Stimulated activated CD4-positive, alpha-beta T cell treated with anti-CD3 and anti-CD28 coated beads, Interleukin-1b, Interleukin-23, amount 100 ng/mL, for 48 hours (primary cell): ENCODE measurements at places on chromosomes 7 and 10.

DNA sequence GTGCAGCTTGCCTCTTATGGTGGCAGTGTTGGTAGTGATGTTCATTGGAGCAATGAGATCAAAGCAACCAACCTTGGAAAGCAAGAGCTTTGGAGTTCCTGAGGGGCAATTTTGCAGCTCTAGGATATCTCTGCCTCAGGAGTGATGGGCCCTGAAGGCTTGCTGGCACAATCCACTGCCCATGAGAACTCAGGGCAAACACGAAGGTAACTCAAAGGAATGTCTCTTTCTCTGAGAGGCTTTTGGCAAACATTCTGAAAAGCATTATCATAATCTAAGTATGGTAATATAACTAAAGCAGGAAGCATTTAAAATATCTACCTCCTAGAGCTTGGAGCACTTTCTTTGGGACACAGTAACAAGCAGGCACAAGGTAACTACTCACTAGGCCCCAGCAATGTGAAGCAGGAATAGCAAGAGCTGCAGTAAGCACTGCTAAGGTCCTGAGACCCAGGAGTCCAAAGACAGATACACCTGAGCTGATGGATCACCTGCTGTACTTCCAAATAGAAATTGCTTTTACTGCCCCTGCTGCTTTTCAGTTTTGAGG, 103.1 kb downstream of the NRF1 start:
- DNase-seq, result no peak

DNA sequence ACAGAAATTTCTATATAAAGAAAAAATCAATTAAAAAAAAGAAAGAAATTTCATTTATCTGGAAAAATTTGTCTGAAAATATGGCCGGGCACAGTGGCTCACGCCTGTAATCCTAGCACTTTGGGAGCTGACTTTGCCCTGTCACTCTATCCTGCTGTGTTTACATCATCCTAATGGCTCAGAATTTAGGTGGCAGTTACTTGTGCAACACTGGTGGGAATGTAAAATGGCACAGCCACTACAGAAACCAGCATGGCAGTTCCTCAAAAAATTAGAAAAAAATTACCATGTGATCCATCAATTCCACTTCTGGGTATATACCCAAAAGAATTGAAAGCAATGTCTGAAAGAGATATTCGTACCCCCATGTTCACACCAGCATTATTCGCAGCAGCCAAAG, 405.2 kb upstream of the AUTS2 start:
- no peak for DNase-seq

- DNase-seq, result no peak
Observed at GRCh38 chr7:37344886-37345579, 103.6 kb downstream of the ELMO1 start.

- no peak for DNase-seq
Observed at GRCh38 chr10:33241351-33241750, 93.1 kb downstream of the NRP1 start.

DNA sequence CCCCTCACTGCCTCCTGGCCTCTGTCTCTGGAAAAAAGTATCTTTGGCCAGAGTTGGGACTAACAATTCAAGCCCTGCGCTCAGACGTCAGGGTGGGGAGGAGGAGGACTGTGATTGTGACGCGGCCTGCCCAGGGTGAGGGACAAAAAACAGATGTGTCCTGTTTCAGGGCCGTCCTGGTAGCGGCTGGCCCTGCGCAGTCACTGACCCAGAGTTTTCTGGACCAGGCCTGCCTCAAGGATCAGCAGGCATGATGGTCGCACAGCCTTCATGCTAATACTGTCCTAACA, 110.1 kb downstream of the CYTH3 start:
- no peak for DNase-seq

DNA sequence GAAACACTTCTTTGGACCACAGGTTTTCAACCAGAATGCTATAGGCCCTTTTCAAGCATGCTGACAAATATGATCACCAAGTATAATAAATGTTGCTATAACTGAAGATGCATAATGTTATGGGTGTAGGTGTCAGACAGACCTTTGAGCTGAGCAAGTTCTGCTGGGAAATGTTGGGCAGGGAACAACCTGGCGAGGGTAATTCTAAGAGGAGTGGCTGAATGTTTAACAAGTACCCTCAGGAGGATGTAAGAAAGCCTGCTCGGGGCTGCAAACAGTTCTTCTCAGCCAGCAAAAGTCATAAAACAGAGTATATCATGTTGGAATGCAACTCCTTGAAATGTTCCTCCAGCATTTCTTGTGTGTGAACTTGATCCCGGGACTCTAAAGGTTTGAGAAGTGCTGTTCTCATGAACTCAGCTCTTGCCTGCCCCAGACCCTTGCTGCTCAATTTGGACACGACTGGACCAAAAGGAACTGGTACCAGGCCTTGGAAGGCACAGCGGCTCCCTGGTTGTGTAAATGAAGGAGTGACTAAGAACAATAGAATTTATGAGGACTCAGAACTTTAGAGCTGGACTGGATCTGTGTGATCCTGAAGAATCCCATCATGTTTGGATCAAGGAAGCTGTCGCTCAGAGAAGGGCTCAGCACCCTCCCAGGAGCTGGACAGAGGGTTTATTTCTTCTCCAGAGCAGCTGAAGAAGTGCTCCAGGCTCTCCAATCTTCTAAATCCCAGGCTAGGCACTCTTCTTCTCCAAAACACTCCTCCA, 143.2 kb upstream of the ANK3 start:
- no peak for DNase-seq

- DNase-seq, result no peak
Observed at GRCh38 chr10:10130686-10131085, 887.0 kb upstream of the CELF2 start.

- DNase-seq, result no peak
Observed at GRCh38 chr7:55374213-55374612, 9.1 kb downstream of the LANCL2 start.

DNA sequence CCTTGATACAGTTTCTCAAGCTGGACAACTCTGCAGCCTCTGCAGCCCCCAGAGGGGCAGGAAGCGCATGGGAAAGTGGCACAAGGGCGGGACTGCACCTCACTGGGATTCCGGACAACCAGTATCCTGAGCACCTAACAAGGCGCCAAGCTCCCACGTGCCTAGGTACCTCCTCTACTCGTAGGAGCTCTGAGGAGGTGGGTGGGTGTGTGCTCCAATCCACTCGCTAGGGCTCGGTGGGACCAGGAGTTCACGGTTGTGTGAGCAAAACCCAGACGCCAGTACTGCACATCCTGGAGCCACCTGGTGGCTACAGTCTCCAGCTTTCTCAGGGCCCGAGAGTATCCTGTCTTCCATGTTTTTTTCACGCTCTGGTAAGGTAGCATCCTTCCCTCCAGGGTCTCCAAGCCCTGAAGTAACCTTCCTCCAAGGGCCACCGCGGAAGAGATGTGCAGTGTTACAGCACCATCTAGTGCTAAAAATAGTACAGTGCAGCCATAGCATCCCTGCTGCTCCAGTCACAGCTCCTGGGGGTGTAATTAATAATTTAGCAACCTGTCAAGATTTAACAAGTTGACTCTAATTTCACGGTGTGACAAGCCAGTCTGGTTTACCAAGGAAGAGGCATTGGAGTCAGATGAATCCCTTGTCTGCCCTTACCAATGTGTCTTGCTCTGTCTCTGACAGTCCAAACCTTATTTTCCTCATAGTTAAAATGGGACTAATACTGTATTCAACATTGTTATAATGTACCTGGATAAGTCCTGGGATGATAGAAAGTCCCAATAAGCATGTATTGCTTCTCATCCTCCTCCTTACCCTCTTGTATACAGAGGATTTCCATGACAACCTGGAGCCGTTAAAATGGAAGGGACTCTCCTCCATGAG, 70.4 kb downstream of the HERPUD2 start:
- peak; percentile 21 for DNase-seq

- DNase-seq, result peak; percentile 27
Observed at GRCh38 chr10:24382596-24382978, 173.6 kb downstream of the KIAA1217 start.

DNA sequence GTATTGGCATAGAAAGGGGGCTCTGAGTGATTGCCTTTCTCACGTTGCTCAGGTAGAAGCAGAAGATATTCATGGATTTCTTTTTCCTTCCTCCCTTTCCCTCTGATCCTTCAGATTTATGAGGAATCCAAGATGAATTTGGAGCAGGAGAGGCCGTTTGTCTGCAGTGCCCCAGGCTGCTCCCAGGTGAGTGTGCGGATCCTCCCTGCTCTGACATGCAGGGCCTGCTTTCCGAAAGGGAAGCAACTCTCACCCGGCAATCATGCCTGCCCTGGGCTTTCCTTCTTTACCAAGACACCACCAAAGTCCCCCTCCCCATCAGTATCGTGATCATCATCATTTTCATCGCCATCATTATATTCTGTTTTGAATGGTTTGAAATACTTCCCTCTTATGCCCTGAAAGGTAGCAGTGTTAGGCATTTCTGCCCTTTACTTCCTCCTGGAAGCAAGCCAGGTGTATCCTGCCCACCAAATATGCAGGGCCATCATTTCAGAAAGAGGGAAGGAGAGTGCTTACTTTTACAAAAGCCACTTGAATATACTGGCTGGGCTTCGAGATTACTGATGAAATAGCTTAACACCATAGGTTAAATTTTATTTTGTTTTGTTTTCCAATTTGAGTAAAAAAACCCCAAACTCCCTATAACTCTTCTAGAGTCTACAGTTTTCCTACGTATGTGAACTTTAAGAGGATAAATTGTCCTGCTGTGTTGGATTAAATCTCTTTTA, 75.9 kb downstream of the CREB5 start:
- no peak for DNase-seq

GRCh38 chr10:93821051-93821772, 63.5 kb downstream of the LGI1 start:
- no peak for DNase-seq

GRCh38 chr7:111852081-111852480, 289.8 kb upstream of the IMMP2L start:
- DNase-seq, result no peak

DNA sequence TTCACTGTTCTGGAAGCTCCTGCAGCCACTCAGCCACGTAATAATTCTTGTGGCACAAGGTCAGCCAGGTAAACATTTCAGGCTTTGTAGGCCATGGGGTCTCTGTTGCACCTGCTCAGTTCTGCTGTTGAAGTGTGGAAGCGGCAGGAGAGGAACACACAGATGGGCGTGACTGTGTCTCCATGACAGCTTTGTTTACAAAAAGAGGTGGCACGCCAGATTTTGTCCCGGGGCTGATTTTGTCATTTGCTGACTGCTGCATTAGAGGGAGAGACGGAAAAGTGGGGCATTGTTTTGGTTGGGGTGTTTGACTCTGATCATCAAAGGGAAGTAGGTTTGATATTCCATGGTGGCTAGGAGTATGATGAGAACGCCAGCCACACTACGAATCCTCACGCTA, 103.1 kb downstream of the PRKAG2 start:
- DNase-seq, result no peak

DNA sequence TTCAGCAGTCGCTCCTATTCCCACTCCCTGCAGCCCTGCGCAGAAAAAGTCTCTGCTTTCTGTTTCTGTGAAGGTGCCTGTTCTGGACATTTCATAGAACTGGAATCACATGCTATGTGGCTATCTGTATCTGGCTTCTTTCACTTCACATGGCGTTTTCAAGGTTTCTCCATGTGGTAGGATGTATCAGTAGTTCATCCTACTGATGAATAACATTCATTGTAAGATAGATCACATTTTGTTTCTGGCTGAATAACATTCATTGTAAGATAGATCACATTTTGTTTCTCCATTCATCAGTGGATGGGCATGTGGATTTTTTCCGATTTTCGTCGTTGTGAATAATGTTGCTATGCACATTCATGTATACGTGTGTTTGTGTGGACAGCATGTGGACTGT, 44.5 kb downstream of the HSPA12A start:
- no peak for DNase-seq

GRCh38 chr10:90347239-90347638, 510.6 kb downstream of the HTR7 start:
- DNase-seq, result no peak

GRCh38 chr10:75525067-75525466, 93.6 kb downstream of the LRMDA start:
- DNase-seq, result no peak

DNA sequence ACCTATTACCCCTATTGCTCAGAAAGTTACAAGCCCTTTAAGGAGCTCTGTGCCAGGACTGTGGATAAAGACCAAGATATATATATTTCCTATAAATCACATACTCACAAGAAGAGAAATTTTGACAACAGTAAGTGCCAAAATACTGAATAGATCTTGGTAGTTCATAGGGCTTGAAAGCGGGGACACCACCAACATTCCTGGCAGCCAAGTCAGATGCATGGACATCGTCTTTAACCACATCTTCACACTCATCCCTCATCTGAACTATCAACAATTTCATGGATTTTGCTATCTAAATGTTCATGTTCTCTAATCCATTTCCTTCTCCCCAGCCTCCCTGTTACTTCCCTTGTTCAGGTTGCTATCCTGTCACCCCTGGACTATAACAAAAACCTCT, 67.5 kb upstream of the LRRC17 start:
- no peak for DNase-seq

DNA sequence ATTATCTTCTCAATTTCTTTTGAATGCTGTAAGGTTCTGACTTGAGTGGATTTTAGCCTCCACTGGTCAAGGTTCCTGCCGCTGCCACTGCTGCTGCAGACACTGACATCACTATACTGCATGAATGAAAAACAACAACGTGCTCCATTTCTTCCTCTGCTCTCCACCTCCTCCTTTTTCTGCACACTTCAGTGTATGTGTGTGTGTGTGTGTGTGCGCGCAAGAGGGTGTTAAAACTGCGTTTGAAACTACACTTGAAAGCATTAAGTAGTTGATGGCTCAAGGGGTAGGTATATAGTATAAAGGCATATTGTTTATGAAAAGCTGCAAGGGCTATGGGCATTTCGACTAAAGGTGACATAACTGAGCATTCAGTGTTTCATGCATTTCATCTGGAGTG, 3.5 kb downstream of the GLCCI1 start:
- DNase-seq, result no peak

DNA sequence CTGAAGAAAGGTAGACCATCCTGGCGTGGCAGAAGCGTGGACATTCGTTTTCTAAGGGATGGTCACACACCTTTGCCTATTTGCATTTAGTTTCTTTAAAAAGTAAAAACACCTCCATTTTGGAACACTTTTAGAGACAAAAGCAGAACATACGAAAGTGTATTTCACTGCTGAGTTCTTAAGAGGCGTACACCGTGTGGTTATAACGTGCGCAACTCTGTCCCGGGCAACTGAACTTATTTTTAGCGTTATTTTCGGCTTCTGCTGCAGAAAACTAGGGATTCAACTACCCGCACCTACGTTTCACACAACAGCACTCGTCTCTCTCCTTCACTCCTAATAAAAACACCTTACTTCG, 557 bp upstream of the LSM8 start:
- DNase-seq, result no peak

- DNase-seq, result peak; percentile 67
Observed at GRCh38 chr10:30751678-30752331, 122.3 kb upstream of the LYZL2 start.

GRCh38 chr10:33120700-33121099, 162.7 kb upstream of the ITGB1 start:
- no peak for DNase-seq
